ENCODE measurements at places on chromosomes 13 and 19.

GRCh38 chr19:46283771-46284170, 13.1 kb upstream of the HIF3A start:
- no peak for DNase-seq

DNA sequence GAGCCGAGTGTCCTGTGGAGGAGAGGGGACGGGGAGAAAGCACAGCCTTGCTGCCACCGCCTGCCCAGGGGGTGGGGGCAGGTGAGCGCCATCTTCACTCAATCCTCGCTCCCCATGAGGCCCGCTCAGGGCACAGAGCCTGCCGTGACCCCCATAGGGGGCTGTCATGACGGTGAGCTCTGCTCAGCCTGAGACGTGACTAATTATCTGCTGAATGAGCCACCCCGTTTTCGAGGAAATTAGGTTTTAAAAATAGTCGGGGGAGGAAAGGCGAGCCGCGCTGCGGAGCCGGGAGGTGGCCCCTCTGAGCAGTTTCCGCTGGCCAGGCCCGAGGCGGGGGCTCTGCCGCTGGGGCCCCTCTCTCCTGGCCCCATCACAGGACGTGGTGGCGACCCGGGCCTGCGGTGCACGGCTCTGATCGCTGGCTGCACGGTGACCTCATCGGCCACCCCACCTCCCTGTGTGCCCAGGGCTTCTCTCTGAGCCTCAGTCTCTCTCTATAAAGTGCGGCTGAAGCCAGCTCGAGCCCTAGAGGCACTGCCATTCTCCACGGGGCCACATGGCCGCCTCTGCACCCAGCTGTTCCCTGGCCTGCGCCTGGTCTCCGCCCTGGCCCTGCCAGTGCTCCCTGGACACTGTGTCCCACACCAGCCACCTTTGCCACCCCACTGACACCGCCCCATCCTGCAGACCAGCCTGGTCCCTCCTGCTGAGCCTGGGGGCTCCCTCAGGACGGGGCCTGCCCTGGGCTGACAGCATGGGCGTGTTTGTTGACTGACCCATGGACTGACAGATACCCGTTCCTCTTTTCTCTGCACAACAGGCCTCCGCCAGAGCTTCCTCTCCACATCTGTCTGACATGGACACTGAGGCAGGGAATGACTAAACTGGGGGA, 28.3 kb downstream of the PIP5K1C start:
- DNase-seq, result no peak

GRCh38 chr19:48480558-48481500, 11.7 kb downstream of the CYTH2 start:
- no peak for DNase-seq

- DNase-seq, result no peak
These were observed 8.9 kb downstream of the AP1M1 start for GRCh38 chr19:16206637-16207036.

GRCh38 chr13:104984296-104984818, 1551.1 kb downstream of the EFNB2 start:
- no peak for DNase-seq

DNA sequence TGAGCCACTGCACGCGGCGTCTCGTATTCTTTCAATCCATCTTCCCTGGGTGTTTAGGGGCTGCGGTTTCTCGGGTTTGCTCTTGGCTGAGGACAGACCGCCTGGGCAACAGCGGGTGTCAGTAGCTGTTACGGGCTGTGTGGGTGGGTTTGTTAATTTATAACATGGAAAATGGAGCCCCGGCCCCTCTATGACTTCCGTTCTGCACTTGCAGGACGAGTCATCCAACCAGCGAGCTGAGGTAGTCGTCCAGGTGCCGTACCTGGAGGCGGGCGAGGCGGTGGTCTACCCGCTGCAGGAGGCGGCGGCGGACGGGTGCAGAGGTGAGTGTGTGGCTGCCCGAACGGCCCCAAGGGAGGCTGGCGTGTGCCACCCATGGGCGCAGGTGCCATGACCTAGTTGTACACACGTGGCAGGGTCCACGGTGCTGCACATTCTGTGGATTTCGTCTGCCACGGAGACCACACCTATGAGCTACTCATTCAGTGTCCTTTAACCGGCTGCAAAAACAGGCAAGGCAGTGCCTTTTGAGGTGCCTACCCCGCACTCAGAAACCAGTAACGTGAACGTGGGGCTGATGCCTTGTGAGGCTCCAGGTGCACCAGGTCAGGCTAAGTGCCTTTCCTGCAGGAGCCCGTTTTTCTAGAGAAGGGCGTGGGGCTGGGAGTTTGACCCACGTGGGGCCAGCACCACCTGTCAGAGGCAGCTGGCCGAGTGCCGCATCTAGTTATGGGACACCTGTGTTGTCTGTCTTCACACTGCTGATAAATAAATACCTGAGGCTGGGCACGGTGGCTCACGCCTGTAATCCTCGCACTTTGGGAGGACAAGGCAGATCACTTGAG, 10.9 kb downstream of the POLR2E start:
- no peak for DNase-seq

DNA sequence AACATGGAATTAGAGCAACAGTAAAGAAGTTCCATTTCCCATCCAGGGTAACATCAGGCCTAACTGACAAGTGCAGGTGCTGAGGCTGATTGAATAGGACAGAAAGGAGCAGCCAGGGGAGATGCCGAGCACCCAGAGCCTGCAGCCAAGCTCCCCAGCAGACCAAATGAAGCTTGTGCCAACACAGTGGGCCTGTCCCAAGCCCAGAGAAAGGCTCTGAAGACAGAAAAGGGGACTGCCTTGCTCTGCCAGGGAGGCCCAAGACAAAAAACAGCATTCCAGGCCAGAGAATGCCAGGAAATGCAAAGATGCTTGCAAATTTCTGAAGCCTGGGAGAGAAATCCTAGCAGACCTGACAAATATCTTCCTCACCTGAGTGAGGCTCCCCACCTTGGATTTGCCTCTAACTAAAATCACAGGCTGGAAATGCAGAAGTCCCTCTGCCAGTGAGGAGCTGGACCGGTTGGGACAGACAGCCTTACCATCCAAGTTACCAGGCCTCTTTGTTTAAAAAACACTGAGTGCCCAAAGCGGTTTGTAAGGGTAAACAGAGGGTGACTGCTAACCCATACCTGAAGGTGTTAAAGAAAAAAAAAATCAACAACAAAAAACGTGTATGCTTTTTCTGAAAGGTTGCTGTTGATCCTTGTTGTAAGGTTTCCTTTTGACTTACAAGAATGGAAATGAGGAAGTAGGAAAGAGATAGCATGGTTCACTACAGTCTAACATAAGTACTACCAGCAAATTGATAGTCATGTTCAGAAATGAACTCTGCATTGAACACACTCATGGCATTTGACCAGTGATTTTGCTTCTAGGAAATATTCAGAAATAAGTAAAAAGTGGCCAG, 11.8 kb upstream of the HMGB1 start:
- no peak for DNase-seq

DNA sequence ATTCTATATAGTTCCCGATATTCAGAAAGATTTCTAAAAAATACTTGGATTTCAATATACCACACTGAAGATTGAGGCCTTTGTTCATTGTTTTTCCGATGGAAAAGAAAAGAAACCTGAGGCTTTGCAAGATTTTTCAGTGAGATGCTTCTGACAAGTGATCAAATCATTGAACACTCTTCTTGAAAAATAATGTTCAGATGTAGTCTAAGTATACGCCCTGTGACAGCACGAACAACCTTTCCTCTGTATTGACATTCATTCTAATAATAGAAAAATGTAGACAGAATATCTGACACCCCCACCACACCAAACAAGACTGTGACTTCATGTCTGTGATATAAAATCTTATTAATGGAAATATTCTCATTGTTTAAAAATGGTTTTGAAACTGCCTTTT, 650.7 kb upstream of the KLHL1 start:
- no peak for DNase-seq

DNA sequence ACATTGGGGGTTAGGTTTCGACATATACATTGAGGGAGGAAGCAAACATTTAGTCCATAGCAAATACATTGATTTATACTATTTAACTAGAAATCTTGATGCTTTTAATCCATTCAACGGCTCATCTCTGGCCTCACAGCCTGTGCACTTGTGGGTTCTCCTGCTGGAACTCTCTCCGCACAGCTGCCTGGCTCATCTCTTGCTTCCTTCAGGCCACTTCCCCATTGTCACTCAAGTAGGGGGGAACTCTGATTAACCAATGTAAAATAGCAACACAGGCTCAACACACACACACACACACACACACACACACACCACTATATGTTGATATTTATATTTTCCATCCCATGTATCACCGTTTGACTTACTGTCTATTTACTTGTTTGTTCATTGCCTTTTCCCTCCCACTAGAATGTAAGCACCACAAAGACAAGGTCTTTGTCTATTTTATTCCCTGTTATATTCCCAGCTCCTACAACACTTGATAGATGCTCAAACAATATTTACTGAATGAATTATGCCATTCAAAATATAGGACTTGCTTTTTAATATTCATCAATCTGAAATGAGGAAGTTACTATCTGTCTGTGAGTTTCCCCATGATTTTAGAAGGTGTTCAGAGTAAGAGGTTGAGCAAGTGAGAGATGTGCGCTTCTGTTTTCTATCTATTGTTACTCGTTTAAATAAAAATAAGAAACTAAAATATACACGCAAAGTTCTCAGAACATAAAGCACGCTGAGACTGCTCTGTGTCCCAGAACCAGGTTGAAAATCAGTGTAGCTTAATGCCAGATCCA, 29.8 kb upstream of the PABPC3 start:
- DNase-seq, result no peak

- no peak for DNase-seq
These were observed 2.5 kb downstream of the KLK10 start for GRCh38 chr19:51016798-51017683.

DNA sequence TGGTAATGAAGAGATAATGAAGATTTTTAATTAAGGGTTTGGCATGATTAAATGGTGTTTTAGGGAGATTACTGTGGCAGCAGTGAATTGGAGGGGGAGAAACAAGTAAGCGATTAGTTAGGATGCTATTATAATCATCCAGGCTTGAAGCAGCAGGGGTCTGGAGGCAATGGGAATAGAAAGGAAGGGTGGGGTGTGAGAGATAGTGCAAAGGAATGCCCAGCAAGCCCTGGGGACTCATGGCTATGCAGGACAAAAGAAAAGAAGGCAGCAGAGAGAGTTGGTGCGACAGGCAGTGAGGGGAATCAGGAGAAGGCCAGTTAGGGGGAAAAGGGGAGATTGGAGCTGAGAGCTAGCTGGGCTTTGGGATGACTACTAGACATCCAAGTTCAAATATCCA, 34.5 kb downstream of the SOX21 start:
- no peak for DNase-seq

GRCh38 chr13:57286511-57287098, 119.6 kb downstream of the PRR20E start:
- DNase-seq, result no peak

- no peak for DNase-seq
These were observed 526.2 kb downstream of the SUCLA2 start for GRCh38 chr13:47474839-47475238.

- no peak for DNase-seq
These were observed 652.0 kb downstream of the LIG4 start for GRCh38 chr13:107563099-107563925.

All from esophagus squamous epithelium (tissue), 5 donors.